Effector memory CD8-positive, alpha-beta T cell (primary cell): ENCODE measurements at places on chromosomes 12 and 14.

- H3K4me1 ChIP-seq, result no peaks in the 10 kb centered on the region
- no peak overlapping the region for H3K4me3 ChIP-seq
- H3K27ac ChIP-seq, result no peak overlapping the region
- no peaks in the 10 kb centered on the region for H3K36me3 ChIP-seq
- H3K27me3 ChIP-seq, result peaks cover 11% of the 10 kb centered on the region
These were observed 234.9 kb upstream of the CAND1 start for GRCh38 chr12:67034110-67034879.

- no peaks in the 10 kb centered on the region for H3K27me3 ChIP-seq
- H3K27ac ChIP-seq, result no peak overlapping the region
- DNase-seq, result no peak
- H3K4me1 ChIP-seq, result peaks cover 48% of the 10 kb centered on the region
These were observed 742.7 kb downstream of the VRK1 start for GRCh38 chr14:97539884-97540283.

DNA sequence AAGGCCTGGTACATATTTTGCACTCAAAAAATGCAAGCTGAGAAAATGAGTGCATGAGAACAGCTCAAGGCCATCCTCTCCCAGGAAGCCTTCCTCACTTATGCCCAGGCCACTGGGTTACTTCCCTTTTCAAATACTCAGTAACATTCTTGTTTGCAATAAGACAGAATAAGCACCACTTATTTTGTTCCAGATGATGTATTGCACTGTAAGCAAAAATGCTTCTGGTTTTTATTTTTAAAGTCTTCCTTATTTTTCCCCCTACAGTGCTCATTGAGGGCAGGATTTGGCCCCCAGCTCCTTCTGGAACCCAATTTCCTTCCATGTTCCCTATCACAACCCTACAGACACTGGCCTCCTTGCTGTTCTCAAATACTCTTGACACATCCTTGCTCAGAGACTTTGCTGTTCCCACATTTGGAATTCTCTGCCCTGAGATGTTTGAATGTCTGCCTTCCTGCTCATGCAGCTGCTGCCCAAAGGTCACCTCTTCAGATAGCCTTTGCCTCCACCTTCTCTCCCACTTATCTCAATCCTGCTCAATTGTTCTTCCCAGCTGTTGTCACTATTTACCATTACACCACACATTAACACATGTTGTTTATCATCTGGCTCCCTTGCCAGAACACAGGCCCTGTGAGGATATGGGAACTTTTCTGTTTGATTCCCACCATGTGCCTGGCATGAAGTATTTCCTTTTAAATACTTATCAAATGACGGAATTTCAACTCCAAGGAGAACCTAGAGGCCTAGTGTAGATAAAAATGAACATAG, 49.9 kb downstream of the IFNG start:
- no peak overlapping the region for H3K4me3 ChIP-seq
- no peaks in the 10 kb centered on the region for H3K27me3 ChIP-seq
- H3K36me3 ChIP-seq, result no peaks in the 10 kb centered on the region
- DNase-seq, result no peak

DNA sequence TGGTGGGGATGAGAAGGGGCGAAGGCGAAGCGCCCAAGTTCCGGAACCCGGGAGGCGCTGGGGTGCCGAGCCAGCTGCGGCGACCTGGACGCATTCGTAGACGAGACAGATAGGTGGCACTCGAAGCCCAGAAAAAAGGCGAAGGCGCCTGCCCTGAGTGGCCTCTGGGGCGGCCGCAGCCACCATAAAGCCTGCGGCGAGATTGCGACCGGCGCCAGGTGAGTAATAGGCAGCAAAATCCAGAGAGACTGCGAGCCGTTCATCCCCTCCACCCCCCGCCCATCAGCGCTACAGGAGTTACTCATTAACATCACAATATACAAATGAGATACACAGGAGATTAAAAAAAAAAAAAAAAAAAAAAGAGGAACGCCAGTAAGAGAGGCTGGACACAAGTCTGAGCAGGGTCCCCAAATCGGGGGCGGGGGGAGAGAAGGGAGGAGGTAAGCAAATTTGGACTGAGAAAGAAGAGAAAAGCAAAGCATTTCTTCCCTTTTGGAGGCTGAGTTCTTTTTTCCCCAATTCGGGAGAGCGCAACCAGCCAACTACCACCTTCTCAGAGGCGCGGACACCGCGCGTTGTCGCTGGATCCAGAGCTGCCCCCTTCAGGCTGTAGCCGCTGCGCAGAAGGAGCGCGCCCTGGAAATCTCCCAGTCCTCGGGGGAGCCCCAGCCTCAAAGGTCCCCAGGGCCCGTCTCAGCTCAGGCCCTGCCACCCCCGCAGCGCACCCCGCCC, 15.7 kb downstream of the TBX3 start:
- H3K27me3 ChIP-seq, result peaks cover 68% of the 10 kb centered on the region
- H3K4me3 ChIP-seq, result no peak overlapping the region
- peak overlapping the region; percentile 41 for H3K27ac ChIP-seq
- H3K4me1 ChIP-seq, result no peaks in the 10 kb centered on the region
- no peaks in the 10 kb centered on the region for H3K36me3 ChIP-seq

DNA sequence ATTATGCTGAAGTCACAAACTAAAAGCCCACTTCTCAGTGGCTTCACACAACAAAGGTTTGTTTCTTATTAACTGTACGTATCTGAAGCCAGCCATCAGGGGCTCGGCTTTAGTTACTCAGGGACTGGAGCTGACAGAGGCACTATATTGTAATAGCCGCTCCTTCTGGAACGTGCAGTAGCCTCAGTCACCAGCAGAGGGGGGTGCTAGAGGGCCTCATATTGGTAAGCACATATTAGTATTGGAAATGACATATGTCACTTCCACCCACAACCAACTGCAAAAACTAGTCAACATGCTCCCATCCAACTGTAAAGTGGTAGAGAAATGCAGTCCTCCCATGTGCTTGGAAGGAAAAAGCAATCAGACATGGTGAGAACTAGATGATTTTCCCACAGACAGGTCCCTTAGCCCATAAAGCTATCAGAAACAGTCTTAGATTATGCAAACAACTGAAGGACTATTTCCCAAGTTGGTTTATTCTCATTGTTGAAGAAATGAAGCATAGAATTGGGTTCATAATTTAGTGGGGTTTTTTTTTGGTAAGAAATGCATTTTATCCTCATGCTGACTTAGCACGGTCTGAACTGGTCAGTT, 183.6 kb upstream of the G2E3 start:
- DNase-seq, result peak; percentile 17
- H3K4me1 ChIP-seq, result no peaks in the 10 kb centered on the region
- no peak overlapping the region for H3K4me3 ChIP-seq
- no peak overlapping the region for H3K27ac ChIP-seq

GRCh38 chr12:71947645-71948105, 9.0 kb downstream of the TPH2 start:
- DNase-seq, result no peak
- no peaks in the 10 kb centered on the region for H3K36me3 ChIP-seq
- no peaks in the 10 kb centered on the region for H3K4me1 ChIP-seq
- peaks cover 37% of the 10 kb centered on the region for H3K27me3 ChIP-seq
- H3K27ac ChIP-seq, result no peak overlapping the region

- H3K4me1 ChIP-seq, result peaks cover 8% of the 10 kb centered on the region
- H3K4me3 ChIP-seq, result peak overlapping the region; percentile 77
- peaks cover 5% of the 10 kb centered on the region for H3K36me3 ChIP-seq
- H3K27me3 ChIP-seq, result peaks cover 28% of the 10 kb centered on the region
- DNase-seq, result no peak
- no peak overlapping the region for H3K27ac ChIP-seq
These were observed 355.5 kb downstream of the SNAPC1 start for GRCh38 chr14:62117751-62118105.

DNA sequence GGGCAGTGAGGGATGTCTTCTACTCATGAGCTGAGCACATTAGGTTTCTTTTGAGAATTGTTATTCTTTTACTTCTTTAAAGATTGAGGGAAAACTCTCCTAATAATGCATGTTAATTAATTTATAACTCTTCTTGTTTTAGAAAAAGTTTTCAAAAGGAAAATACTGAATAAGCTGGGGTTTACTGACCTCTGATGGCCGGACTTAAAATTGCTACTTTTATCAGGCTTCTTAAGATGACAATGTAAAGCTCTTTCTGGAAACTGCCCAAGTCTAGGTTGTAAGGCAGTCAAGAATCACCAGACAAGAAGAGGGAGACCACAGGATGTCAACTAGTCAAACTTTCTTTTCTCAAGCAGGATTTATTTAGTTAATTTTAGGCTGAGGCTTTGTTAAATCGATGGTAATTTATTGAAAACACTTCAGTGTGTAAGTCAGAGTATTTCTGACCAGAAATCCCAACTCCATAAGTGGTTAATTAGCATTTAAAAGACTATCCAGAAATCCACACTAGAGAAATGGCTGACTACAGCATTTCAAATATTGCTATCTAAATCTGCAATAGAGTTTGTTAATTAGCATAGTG, 82.1 kb downstream of the AVPR1A start:
- no peak for DNase-seq
- no peaks in the 10 kb centered on the region for H3K36me3 ChIP-seq
- no peak overlapping the region for H3K27ac ChIP-seq
- no peak overlapping the region for H3K4me3 ChIP-seq
- H3K27me3 ChIP-seq, result no peaks in the 10 kb centered on the region

DNA sequence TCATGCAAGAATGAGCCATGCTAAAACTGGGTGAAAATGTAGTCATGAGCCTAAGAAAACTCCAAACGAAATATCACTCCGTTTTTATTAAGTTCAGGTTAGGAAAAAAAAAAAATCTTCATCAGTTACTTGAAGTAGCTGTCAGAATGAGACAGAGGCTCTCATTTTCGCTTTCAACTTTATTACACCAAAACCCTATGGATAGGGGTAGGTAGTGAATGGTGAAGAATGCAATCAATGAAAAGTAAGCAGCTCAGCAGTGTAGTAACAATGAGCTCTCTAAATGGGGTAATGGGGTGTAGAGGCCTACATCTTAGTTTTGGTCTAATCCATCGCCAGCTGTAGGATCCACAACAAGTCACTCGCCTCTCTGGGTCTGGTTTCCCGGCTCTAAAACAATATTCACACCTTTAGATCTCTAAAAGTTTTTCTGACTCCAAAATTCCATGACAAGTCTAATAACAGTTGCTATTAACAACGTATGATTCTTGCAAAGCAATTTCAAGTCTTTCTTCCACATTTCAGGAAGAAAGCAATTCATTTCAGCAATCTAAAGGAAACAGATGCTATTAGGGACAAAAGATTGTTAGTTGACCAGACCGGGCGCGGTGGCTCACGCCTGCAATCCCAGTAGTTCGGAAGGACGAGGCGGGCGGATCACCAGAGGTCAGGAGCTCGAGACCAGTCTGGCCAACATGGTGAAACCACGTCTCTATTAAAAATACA, 1.7 kb downstream of the BTBD7 start:
- DNase-seq, result no peak
- no peak overlapping the region for H3K27ac ChIP-seq
- H3K4me3 ChIP-seq, result peak overlapping the region; percentile 88

- no peaks in the 10 kb centered on the region for H3K4me1 ChIP-seq
- no peak overlapping the region for H3K4me3 ChIP-seq
- H3K36me3 ChIP-seq, result no peaks in the 10 kb centered on the region
- DNase-seq, result no peak
- H3K27me3 ChIP-seq, result no peaks in the 10 kb centered on the region
These were observed 198.4 kb upstream of the ATXN7L3B start for GRCh38 chr12:74339211-74339610.

DNA sequence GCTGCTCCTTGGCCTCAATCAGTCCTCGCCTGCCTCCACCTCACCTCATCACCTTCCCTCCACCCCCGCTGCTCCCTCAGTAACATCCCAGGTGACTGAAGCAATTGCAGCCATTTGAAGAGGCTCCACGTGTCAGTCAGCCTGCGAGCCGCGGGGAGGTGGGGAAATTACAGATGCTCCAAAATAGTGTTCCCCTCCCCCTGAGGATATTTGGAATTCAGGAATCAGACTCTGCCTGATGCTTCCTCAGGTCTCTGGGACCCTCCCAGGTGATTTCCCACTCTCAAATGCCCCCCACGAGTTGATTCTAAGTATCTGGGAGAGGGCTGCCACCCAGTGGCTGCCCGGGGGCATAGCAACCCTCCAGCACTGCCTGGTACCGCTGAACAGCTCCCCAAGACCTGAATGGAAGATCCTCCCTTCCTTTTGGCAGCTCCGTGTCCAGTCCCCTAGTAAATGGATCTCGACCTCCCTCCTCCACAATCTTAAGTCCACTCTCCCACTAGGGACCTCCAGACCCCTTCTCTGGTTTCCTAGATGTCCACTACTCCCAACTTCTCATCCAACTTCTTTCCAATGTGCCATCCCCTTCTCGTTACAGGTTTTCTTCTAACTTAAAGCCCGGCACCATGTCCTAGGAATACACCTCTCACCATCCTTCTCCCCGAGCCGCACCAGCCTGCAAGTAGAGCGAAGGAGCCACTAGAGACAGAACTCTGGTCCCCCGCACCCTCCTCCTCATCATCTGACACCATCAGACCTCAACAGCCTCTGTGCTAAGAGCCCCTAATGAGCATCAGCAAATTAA, 1.4 kb upstream of the ASIC1 start:
- no peak overlapping the region for H3K27ac ChIP-seq
- peaks cover 3% of the 10 kb centered on the region for H3K36me3 ChIP-seq
- H3K4me1 ChIP-seq, result peaks cover 23% of the 10 kb centered on the region

DNA sequence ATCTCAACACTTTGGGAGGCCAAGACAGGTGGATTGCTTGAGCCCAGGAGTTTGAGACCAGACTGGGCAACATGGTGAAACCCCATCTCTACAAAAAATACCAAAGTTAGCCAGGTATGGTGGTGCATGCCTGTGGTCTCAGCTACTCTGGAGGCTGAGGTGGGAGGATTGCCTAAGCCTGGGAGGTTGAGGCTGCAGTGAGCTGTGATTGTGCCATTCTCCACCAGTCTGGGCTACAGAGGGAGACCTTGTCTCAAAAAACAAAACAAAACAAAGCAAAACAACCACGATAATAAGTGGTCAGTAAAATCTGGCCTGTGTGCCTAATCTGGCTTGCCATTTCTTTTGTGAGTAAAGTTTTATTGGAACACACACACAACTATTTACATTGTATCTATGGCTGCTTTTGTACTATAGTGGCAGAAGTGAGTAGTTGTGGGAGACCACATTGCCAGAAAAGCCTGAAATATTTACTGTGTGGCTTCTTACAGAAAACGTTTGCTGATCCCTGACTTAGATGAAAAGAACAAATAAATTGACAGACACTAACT, 19.4 kb upstream of the KLRG1 start:
- H3K36me3 ChIP-seq, result no peaks in the 10 kb centered on the region
- DNase-seq, result no peak

GRCh38 chr14:89827265-89827664, 127.3 kb downstream of the EFCAB11 start:
- no peak overlapping the region for H3K27ac ChIP-seq
- no peak for DNase-seq
- no peaks in the 10 kb centered on the region for H3K36me3 ChIP-seq
- no peaks in the 10 kb centered on the region for H3K4me1 ChIP-seq
- peaks cover 17% of the 10 kb centered on the region for H3K27me3 ChIP-seq
- no peak overlapping the region for H3K4me3 ChIP-seq

DNA sequence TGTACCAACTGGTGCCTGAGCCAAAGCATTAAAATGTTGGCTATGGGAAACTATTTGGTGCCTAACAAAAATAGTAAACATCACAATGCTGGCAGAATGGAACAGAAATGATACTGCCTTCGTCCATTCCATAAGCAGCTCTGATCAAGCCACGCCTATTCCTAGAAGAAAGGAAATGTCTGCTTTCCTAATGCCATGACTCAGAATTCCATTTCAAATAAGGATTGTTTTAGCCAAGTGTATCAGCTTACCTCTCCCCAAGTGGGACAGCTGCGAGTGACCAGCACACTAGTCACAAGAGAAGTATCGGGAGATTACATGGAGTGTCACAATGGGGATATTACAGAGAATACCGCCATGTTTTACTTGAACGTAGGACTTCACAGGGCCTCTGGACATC, 38.7 kb downstream of the GLT8D2 start:
- no peak overlapping the region for H3K4me3 ChIP-seq
- no peak for DNase-seq
- no peak overlapping the region for H3K27ac ChIP-seq
- H3K36me3 ChIP-seq, result no peaks in the 10 kb centered on the region
- no peaks in the 10 kb centered on the region for H3K4me1 ChIP-seq
- H3K27me3 ChIP-seq, result peaks cover 11% of the 10 kb centered on the region
